ENCODE measurements at places on chromosomes 16 and 17. TPM values are rescaled to one million over a fixed set of nuclear protein-coding genes. Genes with fewer than 3 reads are reported as not detected.

The CDH11 gene
- 57.1 TPM for polyA plus RNA-seq

The CDYL2 gene
- 2.5 TPM for polyA plus RNA-seq

The C17orf78 gene
- polyA plus RNA-seq: 0.07 TPM

The TPSD1 gene
- polyA plus RNA-seq: not detected

The TEKT5 gene
- polyA plus RNA-seq: 0.11 TPM

The CCL17 gene
- not detected for polyA plus RNA-seq

The PRR11 gene
- 13.8 TPM for polyA plus RNA-seq

DNA sequence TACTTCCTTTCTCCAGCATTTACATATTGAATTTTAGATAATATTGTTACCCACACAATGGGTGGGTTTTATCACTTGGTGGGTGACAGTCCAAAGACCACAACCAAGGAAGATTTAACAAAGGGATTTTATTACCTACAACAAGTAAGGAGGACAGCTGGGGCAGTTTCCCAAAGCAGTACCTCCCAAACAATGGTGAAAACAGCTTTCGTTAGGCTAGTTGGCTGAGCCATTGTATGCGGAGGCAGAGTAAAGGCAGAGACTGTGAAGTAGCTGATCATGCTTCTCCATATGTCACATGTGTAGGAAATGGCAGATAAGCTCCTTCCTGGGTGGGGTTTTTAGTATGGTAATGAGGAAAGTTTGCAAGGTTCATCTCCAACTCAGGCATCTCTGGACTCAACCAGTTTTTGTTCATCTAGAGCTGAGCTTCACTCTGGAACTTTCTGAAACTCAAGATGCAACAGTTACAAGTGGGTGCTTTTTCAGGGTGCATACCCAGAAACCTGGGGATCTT, 104.3 kb upstream of the PSMD7 start:
- no peak for DNase-seq

DNA sequence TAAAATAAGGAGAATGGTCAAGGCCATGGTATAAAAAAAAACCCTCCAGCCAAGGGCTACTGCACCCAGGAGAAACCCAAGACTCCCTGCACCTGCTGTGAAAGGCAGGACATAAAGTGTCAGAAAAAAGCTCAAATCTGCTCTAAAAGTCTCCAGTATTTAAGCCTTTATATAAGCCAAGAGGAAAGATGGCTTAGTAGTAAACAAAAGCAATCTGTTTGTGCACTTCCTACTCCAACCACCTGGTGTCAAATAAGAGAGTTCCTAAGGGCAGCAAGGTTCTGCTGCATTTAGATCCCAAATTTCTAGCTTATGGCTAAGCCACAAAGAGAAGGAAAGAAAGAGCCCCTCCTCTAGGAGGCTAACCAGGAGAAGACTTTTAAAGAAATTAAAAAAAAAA, 20.6 kb downstream of the ACSM1 start:
- no peak for DNase-seq

DNA sequence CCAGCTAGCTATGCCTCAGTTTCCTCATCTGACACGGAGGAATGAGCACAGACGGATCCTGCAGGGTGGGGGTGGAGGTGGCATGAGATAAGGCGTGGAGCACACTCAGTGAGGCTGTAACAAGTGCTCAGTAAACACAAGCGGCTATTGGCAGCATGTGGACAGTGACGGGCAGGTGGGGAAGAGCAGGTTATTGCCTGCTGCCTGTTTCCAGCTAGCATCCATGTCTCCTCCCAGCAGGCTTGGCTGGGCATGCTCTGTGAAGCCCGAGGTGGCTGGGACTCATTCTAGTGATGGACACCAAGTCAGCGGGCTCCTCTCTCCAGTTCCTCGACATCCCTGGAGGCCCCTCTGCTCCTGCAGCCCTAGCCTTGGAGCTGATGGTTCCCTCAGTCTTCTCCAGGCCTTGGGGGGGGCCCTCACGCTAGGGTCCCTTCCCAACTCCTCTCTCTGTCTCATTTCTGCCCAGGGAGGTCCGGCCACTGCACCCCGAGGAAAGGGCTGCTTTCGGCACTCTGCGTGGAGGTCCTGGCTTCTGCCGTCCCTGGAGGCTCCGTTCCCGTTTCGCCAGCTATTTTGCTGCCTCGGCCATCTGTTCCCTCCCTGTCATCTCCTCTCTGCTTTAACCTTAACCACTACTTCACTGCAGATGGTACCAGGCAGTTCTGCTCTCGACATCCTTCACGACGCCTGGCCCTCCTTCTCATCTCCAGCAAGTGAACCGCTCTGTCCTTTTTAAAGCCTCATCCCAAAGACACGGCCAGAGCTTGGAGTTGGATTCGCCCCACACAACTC, 6.2 kb downstream of the RTN4RL1 start:
- DNase-seq: no peak

DNA sequence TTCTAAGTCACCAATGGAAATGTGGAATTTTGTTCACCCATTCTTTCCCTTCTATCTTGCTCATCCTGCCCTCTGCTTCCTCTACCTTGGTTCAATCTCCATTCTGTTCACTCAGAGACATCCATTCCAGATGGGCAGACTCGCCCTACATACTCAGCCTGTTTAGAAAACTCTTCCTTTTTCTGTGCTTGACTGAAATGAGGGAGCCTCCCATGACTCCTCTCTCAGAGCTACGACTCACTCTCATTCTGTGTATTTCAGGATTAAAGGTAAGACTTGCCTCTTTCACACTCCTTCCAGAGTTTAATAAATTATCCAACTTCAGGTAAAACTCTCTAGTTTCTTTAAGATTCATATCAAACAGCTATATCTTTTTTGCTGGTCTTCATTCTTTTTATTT, 182.8 kb downstream of the HS3ST3A1 start:
- no peak for DNase-seq

- no peak for DNase-seq
Observed at GRCh38 chr16:81925016-81925415, 86.3 kb downstream of the SDR42E1 start.

DNA sequence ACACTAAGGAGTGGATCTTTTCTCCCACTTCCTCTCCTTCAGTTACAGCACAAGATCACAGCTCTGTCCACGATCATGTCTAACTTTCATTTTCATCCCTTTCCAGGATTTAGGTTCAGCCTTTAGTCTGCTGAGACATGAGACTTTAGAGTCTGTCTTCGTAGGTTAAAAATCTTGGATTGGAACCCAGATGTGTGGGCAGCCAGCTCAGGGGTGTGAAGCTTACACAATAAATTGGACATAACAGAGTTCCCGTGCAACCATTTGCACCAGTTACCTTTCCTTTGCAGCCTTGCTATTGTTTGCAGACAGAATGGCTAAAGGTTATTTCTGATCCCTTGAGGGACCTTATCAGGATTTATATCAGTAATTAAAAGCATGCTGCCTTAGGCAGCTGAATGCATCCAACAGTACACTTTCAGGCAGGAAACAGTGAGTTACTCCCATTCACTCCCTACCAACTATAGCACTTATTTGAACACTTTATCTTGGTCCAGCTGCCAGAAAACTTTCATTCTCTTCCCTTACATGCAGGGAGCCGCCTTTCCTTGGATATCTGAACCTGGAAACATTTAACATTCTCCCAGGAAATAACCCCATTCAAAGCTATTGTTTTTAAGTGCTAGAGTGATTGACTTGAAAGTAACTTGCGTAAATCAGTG, 87.3 kb downstream of the TMEM100 start:
- DNase-seq: peak; percentile 29

DNA sequence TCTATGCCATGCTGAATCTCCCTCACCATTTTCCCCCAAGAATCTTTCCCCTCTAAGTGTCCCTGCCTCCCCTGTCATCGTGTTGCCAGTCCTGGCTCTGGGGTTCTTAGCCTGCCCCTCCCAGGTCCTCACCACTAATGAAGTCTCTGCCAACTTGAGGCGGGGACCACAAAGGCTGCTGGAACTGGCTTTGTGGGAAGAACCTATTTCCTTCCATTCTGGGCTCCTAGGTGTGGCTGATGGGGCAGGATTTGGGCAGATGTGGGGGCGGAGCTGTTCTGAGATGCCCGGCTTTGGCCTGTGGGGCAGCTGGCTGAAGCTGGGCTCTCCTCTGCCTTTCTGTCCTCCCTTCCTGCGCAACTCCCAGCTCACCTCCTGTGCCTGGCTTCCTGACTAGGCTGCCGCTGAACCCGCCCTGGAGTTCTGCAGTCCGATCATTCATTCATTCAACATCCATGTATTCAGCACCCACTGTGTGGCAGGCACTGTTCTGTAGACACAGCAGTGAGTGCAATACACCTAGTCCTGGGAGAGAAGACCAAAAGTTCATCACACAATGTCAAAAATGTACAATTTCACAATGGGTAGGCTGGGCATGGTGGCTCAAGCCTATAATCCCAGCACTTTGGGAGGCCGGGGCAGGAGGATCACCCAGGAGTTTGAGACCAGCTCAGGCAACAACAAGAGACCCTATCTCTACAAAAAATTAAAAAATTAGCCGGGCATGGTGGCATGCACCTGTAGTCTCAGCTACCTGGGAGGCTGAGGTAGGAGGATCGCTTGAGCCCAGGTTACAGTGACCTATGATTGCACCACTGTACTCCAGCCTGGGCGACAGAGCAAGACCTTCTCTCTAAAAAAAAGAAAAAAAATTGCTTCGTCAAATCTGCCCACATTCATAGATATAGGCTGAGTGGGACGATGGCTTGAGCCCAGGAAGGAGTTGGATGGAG, 1.9 kb upstream of the SNN start:
- DNase-seq: no peak

DNA sequence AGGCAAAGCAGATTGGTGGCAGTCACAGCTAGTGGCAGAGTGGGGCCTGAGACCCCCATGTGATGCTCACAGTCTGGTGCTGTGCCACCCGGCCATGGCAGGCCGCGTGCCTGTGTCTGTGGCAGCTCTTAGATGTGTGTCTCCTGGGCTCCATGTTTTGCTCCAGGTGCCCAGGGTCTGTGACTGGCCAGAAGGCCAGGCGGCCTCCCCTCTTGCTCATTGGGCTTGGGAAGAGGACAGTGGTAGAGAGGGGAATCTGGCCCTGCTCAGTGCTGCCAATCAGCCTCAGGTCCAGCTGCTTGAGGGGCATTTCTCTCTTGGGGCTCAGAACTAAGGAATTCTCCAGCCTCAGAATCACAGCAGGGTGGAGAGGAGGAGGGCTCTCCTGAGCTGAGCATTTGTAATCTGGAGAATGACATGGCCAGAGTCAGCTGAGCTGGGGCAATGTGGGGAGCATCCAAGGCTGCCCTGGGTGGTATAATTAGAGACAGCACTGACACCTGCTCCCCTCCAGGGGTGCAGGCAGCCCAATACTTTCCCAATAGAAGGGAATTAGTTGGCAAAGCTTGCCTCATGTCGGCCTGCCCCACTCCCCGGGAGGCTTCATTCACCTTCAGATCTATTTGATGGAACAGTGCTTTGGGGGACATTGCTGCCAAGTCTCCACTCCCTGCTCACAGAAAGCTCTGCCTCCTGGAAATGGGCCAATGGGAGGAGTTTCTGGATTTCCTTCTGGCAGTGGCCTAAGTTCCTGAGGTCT, 2.7 kb upstream of the LASP1NB start:
- DNase-seq: peak; percentile 86

- no peak for DNase-seq
Observed at GRCh38 chr16:35140293-35140986, 1681.0 kb downstream of the TP53TG3F start.

DNA sequence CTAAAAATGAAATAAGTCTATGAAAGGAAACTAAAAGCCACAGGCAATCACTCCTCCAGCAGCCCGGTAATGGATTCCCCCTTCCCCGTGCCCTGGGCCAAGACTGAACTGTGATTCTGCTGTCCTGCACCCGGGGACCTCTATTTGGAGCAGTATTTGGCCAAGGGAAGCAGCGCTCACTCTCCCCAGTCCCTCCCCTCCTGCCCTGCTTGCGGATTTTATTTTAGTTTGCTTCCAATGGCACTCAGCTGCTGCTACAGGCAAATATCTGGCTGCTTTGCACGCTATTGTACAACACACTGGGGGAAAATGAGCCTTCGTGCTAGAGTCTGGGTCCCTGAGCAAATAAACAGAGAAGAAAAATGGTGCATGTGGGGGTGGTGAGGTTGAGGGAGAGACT, 975.7 kb upstream of the RBFOX1 start:
- DNase-seq: no peak

- peak; percentile 79 for DNase-seq
Observed at GRCh38 chr17:77734371-77735080, 224.0 kb upstream of the TNRC6C start.

DNA sequence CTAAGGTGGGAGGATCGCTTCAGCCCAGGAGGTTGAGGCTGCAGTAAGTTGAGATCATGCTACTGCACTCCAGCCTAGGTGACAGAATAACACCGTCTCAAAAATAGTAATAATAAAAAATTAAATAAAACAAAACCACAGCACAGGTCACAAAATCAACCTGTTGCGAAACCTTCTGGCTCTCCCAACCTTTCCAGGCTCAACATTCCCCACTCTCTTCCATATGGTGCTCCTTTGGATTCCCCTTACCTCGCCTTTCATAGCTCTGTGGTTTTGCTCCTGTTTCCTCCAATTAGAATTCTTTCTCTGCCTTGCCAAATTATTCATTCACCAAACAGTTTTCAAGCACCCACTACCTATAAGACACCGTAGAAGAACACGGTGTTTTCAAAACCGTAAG, 4.7 kb downstream of the ZDHHC7 start:
- DNase-seq: no peak

DNA sequence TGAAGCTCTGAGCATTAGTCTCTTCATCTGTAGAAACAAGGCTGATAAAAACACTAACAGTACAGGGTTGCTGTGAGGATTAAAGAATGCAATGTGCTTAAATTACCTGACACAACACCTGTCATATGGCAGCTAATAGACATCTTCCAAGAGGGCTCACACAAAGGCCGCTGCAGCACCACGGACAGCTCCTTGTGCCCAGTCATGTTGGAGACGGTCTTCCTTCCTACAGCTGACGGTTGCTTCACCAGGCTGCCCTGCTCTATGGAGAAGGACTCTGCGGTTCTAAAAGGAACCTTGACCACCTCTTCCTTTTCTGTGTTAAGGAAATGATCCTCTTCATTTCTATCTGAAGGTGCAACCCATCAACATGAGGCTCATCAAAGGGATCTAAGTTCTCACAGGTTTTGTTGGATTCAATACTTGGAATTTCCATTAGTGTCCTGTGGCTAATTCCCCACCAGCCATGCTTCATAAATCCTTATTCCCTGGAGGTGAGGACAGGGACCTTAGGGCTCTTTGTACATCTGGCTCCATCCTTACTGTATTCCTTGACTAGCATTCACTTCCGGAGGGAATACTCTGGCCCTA, 138.9 kb upstream of the CES5A start:
- DNase-seq: peak; percentile 8

- no peak for DNase-seq
Observed at GRCh38 chr17:27840688-27841087, 40.4 kb upstream of the NOS2 start.

DNA sequence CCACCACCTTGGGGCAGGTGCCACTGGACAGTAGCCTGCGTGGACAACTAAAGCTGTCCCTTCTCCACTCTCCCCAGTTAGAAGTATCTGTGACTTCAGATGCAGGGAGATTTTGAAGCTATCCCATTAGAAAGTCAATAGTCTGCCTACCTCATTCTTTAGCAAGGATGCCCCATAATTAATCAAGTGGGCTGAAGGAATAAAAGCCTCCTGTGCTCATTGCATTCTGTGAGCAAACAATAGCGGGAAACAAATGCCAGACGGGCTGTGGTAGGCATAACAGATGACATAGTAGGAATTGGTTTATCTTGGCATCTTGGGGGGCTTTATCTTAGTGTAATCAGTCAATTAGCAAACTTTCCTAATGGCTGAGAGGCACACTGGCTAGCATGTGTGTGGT, 96.7 kb upstream of the HSBP1 start:
- no peak for DNase-seq
